Activated CD8-positive, alpha-beta memory T cell treated with anti-CD3 and anti-CD28 coated beads, Interleukin-2, amount 10 ng/mL, durations not matched to agents 7 days and 5 days (primary cell): ENCODE measurements at places on chromosomes 11 and 22. TPM values are rescaled to one million over a fixed set of nuclear protein-coding genes. Genes with fewer than 3 reads are reported as not detected.

The GALNT18 gene
- total RNA-seq: 0.32 TPM

DNA sequence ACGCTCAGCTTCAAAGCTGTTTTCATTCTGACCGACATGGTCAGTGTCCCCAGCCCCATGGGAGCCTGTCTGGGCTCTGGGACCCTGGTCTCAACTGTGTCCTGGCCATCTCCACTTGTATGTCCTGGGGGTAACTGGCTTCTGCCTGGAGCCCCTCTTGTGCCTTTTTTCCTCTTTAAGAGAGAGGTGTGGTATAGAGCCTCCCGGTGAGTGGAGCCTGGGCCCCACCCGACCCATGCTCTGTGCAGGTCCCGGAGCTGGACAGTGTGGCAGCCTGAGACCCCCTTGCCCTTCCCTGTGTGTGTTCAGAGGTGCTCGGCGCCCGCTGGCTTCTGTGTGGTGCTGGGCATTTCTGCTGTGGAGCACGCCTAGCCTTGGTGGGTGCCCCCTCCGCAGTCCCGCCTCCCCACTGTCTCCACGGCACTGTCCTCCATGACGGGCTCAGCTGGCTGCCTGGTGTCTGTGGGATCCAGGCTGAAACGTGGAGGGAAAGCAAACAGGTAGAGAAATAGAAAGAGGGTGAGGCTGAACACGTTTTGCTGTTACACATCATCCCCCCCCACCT lies 74.9 kb downstream of the PARVB start:
- no peak for DNase-seq

GRCh38 chr11:97996762-97997161 lies 1024.0 kb upstream of the CNTN5 start:
- no peak for DNase-seq

GRCh38 chr11:20634044-20634443 lies 34.6 kb downstream of the SLC6A5 start:
- no peak for DNase-seq
